GM23248 (cell line): ENCODE measurements at places on chromosomes 1 and 21.

GRCh38 chr1:205210756-205211168 is 740 bp downstream of the DSTYK start:
- DNase-seq, result peak; percentile 67

GRCh38 chr1:20210736-20211460 is 24.6 kb upstream of the PLA2G2C start:
- peak; percentile 27 for DNase-seq

- DNase-seq, result no peak
These were observed 218.5 kb downstream of the SDCCAG8 start for GRCh38 chr1:243474136-243474881.

- peak; percentile 66 for DNase-seq
These were observed 17.4 kb downstream of the TNFRSF1B start for GRCh38 chr1:12184008-12184681.

- no peak for DNase-seq
These were observed 21.3 kb upstream of the TLCD4 start for GRCh38 chr1:95095833-95096217.

- peak; percentile 57 for DNase-seq
These were observed 14.0 kb downstream of the NES start for GRCh38 chr1:156663178-156663577.

DNA sequence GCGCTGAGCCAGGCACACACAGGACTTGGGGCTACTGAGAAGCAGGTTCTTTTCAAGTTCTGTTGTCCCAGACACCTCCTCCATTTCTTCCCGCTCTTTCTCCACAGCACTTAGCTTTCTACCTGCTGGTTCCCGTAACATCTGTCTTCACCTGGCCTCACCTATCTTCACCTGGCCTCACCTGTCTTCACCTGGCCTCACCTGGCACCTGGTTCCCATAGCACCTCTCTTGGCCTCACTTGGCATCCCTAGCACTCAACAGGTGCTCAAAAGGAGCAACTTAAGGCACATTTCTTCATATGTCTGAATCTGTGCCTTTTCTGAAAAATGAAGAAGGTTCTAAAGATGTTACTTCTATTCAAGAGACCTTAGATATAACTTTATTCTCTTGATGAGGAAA is 10.4 kb downstream of the KCNK1 start:
- DNase-seq, result no peak

DNA sequence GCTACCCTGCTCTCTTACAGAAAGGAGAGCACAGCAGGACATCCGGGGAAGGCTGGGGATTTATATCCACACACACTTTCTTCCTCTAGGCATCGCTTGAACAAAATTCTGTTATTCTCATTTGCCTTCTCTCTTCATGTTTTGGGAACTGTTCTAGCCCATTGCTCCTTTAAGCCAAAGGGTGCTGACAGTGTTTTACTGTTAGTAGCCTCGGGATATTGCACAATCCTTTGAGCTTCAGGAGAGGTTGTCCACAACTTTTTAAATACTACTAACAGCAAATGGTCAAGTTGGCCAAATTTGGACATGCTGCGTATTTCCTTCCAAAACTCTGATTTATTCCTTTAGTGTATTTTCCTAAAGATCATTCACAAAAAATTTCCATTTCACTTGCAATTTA is 579.2 kb upstream of the RGS18 start:
- DNase-seq, result no peak

DNA sequence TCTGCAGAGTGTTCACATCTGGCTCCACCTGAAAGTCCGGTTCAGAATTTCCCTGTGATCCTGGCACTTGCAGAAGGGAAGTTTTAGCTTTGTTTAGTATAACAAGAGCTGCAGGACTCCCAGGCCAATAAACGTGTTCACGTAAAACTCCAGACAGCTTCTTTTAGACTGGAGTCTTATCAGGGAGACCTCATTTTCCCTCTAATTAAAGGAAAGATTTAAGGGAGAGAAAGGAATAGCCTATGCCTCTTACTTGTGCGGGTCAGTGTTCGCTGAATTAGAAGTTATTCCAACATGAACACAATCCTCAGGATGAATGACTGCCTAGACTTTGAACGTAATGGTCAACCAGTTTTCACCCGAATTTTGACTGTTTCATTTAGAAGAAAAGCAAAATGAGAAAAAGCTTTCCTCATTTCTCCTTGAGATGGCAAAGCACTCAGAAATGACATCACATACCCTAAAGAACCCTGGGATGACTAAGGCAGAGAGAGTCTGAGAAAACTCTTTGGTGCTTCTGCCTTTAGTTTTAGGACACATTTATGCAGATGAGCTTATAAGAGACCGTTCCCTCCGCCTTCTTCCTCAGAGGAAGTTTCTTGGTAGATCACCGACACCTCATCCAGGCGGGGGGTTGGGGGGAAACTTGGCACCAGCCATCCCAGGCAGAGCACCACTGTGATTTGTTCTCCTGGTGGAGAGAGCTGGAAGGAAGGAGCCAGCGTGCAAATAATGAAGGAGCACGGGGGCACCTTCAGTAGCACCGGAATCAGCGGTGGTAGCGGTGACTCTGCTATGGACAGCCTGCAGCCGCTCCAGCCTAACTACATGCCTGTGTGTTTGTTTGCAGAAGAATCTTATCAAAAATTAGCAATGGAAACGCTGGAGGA is 202.1 kb upstream of the SGIP1 start:
- peak; percentile 92 for DNase-seq

DNA sequence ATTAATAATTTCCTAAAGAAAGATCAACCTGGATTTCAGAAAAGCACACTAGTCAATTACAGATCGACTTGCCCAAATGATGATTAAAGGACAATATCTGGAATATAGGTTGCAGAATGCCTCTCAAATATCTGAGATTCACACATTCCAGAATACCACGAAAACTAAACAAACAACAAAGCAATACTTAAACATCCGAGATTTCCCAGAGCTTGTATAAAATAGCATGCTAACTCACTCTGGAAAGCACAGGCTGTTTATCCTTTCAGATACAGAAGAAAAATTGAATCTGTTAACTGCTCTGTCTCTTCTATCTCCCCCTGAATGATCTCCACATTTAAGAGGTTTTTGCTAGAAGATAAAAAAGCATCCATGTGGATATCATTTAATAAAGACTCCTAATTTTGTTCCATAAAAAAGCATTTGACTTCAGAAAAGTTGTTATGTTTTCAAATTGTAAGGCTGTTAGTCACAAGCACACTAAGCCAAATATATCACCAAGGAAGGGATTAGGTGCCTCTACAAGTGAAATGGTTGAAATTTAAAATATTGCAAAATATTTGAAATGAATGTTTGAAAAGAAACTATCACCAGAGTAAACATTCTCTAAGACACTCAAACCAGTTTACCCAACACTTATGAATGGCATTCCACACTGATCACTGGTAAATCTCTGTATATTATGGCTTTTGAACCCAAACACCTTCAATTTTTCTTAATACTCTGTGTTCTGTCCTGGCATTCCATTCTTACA is 865.1 kb upstream of the ADAMTS5 start:
- DNase-seq, result peak; percentile 44
